ENCODE measurements at places on chromosomes 4 and X.

DNA sequence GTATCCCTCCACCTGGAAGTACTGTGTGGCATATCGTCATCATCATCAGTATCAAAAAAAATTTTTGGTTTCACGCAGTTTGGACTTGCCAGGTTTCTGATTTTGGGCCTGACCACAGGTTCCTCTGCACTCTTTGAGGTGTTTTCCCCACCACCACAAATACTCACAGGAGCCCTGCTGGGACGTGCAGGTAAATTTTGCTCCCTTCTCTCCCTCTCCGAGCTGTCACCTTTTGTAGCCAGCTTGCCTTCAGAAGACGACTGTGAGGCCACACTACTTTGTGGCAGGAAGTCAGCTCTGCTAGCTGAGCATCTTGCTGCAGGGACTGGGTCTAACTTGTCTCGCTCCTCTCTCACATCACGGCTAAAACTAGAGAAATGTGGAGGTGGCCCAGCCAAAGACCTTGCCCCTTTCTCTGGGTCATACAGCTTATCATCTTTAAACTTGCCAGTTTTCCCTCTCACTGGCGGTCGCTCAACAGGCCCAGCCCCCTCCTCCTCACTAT is 2.8 kb downstream of the PJA1 start:
- no peak for DNase-seq

DNA sequence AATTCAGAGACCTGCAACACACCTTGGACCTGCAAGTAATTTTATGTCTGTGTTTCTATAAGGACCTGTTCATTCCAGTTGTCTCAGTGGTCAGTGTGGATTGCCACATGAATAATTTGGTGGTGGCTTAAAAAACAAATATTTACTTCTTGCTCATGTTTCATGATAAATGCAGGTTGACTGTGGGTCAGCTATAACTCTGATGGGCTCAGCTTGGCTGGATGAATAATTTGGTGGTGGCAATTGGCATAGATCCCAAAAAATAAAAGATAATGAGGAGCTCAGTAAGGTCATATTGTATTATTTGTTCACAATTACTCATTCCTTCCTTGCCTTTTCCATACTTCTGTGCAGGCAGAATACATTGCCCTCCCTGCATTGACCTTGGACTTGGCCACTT is 18.9 kb upstream of the SCRG1 start:
- DNase-seq: no peak

- DNase-seq: no peak
These were observed 171.0 kb upstream of the ATOH1 start for GRCh38 chr4:93657527-93657926.

DNA sequence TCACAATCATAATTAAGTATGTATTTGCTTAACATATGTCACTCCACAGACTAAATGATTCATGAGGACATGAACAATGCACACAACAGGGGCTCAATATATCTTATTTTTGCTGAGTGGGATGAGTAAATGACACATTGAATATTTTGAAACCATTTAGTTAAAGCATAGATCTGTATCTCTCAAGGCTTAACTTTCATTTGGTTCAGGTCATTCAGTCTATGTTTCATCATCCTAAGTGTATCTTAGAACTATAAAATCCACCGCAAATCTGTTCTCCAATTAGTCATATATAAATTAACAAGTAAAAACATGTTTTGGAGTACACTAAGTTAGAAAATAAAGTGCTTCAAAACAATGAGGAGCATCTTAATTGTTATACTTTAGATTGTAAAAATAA is 45.8 kb downstream of the AREG start:
- no peak for DNase-seq

DNA sequence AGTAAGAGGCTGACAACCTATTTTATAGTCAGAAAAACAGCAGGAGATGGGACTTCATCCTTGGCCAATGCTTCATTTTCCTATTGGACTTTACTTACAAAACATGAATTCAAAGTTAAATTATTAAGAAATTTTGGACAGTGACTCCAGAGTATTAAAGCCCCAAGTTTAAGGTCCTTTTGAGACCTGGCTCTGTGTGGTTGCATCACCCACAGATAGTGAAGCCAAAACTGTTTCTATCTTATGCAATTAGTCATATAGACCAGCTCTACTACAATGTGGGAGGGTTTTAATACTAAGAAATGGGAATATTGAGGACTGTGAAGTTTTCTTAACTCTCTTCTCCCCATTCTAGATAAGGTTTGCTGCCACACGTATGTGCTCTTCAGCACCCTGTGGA is 196.7 kb upstream of the AR start:
- DNase-seq: no peak

DNA sequence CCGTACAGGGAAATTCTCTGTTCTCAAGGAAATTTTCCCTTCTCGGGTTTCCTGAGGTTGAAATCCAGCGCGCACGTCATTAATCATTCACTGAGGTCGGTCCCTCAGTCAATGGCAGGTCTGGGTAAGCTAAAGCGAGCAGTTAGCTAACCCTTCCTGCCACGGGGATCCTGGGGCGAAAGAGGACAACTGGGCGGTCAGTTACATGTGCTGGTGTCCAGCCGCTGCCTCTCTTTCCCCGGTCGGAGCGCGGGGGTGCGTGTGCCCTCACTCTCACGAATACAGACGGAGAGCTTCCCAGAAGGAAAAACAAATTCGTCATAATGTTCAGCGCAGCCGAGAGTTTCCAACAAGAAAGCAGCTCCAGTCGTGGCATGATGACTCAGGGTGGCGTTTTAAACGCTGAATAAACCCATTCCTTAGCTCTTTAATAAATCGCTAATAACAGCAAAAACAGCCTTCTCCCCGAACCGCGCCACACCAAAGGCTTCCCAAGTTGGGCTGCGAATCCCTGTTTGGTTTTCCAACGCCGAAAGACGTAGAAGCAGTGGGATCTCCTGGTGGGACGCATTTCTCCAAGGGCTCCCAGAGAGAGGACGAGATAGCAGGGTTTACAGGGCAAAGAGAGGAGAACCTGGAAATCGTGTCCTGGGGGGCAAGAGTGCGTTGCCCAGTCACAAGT is 752 bp upstream of the FGF5 start:
- DNase-seq: no peak

DNA sequence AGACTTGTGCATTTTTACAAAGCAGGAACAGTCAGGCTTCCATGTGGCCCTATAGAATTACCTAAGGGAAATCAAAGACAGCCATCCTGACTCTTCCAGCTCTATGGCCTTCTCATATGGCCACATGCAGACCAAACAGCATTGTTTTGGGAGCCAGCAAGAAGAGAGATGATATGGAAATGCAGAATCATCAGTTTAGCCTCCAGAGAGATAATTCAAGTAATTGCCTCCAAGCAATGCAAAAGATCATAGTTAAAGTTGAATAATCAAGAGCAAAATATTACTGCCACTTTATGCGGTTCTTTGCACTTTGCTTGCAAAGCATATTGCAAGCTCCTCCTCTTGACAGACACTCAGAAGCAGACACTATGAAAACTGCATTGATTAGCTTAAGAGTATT is 207.4 kb downstream of the ARHGAP24 start:
- DNase-seq: no peak

- no peak for DNase-seq
These were observed 2.5 kb downstream of the USP51 start for GRCh38 chrX:55487143-55487542.

- DNase-seq: no peak
These were observed 72.8 kb upstream of the NLRP2B start for GRCh38 chrX:57752866-57753265.

GRCh38 chr4:11698033-11698432 is 269.3 kb upstream of the HS3ST1 start:
- no peak for DNase-seq

- DNase-seq: no peak
These were observed 16.9 kb upstream of the HPRT1 start for GRCh38 chrX:134443020-134443419.

DNA sequence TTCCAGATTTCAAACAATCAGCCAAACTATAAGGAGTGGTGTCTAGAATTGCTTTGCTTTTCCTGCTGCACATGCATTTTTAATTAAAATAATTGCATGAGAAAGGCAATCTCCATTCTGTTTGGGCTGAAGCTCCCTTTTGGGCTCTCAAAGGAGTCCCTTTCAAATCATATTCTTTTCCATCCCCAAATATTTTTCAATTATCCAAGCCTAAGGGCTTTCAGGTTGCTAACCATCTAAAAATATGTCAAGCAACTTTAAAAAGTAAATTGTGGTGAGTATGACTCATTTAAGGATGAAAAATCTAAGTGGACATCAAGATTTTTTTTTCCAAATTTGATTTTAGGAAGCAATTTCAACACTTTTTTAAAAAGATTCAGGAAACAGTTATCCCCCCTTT is 28.4 kb downstream of the PIR start:
- DNase-seq: no peak

DNA sequence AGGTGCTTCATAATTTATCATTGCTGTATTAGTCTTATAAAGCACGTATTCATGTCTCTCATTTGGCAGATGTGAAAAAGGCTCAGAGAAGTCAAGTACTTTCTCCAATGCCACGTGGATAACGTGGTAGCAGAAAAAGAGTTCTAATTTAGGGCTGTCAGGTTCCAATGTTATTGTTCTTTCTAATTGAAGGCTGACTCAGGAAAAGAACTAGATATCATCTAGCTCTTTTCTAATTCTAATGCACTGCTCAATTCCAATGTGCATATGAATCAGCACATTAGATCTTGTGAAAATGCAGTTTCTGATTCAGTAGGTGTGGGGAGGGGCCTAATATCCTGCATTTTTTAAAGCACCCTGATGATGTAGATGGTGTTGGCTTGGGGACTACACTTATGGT is 22.8 kb downstream of the AGA start:
- DNase-seq: no peak

DNA sequence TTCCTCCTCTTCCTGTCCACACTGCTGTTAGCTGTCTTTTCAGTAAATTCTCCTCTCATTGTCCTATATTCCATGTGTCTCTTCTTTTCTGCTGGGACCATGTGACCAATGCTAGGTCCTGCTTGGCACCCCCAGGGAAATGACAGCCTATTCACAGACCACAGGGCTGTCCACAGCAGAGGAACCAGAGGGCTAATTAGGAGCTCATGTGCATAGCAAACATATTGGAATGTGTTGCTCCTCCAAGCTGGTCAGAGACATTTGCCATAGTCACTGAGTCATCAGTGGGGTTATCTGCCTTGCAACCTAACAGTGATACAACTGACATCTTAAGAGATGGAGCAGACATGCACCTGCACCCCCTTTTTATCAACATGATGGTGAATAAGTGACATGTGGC is 67.9 kb upstream of the PUDP start:
- no peak for DNase-seq

- DNase-seq: no peak
These were observed 7.1 kb downstream of the ARHGEF6 start for GRCh38 chrX:136773648-136774047.

DNA sequence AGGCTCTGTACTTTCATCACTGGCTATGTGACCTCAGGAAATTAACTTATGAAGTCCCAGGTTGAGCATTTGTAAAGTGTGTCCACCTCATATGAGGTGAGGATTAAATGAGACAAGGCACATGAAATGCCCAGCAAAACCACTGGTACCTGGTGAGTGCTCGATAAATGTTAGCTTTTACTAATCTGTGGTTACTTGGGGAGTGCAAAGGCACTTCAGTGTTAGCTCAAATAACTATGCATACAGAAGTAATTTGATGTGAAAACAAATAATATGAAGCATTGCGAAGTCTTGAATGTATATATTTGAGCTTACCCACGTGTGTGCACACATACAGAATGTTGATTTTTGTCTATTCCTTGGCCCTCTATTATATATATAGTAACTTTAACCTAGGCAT is 186.3 kb upstream of the TLL1 start:
- no peak for DNase-seq

GRCh38 chrX:133685822-133686221 is 270.5 kb upstream of the GPC4 start:
- no peak for DNase-seq

DNA sequence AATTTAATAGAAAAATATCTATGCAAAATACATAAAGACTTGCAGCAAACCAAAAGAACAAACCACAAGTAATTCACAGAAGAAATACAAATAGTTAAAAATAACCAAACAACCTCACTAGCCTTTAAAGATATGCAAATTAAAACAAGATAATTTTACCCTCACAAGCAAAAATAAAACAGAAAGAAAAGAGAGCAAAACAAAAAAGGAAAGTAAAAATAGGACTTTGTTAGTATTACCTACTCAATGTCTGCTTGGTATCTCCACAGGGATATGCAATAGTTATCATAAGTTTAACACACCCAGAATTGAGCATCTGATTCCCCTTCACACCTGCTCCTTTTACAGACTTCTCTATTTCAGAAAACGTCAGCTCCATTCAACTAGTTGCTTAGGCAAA is 737.5 kb upstream of the MAGEB2 start:
- DNase-seq: no peak

GRCh38 chrX:130444641-130445336 is 43.0 kb downstream of the RBMX2 start:
- DNase-seq: no peak

GRCh38 chr4:52884994-52885393 is 22.9 kb downstream of the RASL11B start:
- no peak for DNase-seq

DNA sequence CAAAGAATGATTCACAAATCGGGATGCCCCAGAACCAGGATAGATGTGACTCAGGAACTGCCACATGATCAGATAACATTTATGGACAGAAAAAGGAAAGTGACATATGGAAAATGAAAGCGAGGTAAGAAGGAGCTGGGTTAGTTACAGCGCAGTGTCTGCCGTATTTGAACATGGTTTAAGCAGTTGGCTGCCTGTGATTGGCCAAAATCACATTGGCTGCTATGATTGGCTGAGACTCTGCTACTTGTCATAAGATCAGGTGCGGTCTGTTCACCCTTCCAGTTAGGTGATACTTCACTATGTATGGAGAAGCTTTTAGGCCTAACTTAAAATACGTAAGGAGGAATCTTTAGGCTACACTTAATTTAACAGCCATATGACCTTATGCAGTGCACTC is 322.7 kb upstream of the HAND2 start:
- no peak for DNase-seq

GRCh38 chr4:113272523-113272922 is 223.1 kb downstream of the ANK2 start:
- no peak for DNase-seq

DNA sequence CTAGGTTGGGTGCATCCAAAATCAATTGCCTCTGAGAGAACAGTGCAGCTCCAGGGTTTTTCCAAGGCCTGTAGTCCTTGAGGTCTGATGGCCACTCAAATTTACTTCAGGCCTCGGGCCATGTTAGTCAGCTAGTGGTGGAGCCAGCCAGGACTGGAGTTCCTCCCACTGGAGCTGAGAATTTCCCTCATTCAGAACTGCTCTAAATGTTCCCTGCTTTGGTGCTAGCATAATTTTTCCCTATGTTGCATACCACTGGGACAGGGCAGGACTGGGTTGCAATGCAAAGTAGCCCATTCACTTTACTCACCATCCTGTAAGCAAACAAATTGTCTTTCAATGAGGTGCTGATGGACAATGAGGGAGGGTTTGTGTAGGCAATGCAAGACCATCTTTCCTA is 146.0 kb upstream of the ZXDB start:
- DNase-seq: no peak

GRCh38 chr4:112199041-112199440 is 32.5 kb upstream of the AP1AR start:
- no peak for DNase-seq
